ENCODE measurements at places on chromosomes 5 and 9.

- H3K36me3 ChIP-seq = no peaks in the 10 kb centered on the region
- no peak overlapping the region for H3K4me3 ChIP-seq
- no peak for DNase-seq
These were observed 412.7 kb downstream of the EFNA5 start for GRCh38 chr5:107257885-107258520.

DNA sequence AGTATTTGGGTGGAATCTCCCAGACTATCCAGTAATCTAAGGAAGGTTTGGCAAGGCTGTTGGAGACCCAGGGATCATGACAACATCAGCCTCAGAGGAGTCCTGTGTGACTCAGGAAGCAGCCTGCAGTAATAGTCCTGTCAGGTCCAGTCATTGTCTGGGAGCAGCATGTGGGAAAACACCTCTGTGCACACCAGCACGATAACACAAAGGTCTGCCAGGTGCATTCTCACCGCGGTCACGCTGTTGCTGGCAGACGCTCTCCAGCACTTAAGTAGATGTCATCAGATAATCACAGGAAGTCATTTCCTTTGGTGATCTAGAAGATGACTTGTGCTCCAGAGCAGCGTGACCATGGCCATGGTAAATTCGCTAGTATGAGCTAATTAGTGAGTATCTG is 99.2 kb upstream of the IQGAP2 start:
- H3K27ac ChIP-seq = no peak overlapping the region
- no peaks in the 10 kb centered on the region for H3K36me3 ChIP-seq
- no peaks in the 10 kb centered on the region for H3K27me3 ChIP-seq
- no peak overlapping the region for H3K4me3 ChIP-seq
- DNase-seq = no peak

- H3K4me1 ChIP-seq = no peaks in the 10 kb centered on the region
- H3K4me3 ChIP-seq = no peak overlapping the region
These were observed 28.9 kb downstream of the FAM151B start for GRCh38 chr5:80516826-80517225.

DNA sequence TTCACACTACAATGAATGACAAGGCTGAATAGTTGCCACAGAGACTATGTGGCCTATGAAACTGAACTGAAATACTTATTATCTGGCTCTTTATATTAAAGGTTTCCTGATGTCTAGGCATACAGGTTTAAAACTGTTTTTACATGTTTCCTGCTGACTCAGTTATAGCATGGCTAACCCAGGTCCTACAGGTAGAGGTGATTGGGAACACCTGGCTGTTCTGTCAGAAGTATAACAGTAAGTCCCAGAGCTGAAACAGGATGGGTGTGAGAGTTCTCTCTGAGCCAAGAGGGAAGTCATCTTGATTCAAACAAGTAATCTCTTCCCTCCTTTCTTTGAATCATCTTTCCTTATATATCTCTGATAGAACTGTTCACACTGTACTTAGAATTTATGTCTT is 4.9 kb upstream of the ADGRV1 start:
- no peak overlapping the region for H3K27ac ChIP-seq
- no peaks in the 10 kb centered on the region for H3K36me3 ChIP-seq
- no peak overlapping the region for H3K4me3 ChIP-seq
- no peak for DNase-seq

GRCh38 chr9:137195525-137196220 is 4.9 kb downstream of the TPRN start:
- no peaks in the 10 kb centered on the region for H3K27me3 ChIP-seq
- no peaks in the 10 kb centered on the region for H3K36me3 ChIP-seq
- H3K4me3 ChIP-seq = no peak overlapping the region
- no peak overlapping the region for H3K27ac ChIP-seq
- DNase-seq = no peak
- peaks cover 8% of the 10 kb centered on the region for H3K4me1 ChIP-seq

DNA sequence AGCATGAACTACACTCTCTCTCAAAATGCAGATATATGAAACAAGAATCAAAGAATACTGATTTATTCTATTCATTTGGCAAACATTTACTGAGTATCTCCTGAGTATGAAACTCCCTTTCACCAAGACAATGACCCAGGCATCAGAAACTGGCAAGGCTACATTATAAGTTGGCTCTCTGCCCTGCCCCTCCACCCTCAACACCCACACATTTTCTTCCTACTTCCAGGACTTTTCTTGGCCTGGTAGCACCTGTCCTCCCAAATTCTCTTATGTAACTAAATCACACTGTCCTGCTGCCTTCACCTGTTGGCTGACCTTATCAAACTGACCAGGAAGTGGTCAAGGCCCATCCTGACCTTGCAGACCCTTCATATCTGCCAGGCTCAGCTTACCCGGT is 3.5 kb downstream of the RASEF start:
- H3K4me1 ChIP-seq = no peaks in the 10 kb centered on the region
- no peak for DNase-seq
- H3K4me3 ChIP-seq = no peak overlapping the region
- no peaks in the 10 kb centered on the region for H3K36me3 ChIP-seq
- no peak overlapping the region for H3K27ac ChIP-seq

- no peaks in the 10 kb centered on the region for H3K27me3 ChIP-seq
These were observed 72.7 kb upstream of the IER5L start for GRCh38 chr9:129250786-129251185.

GRCh38 chr5:127330116-127330515 is 39.5 kb downstream of the MEGF10 start:
- no peak for DNase-seq
- H3K4me1 ChIP-seq = peaks cover 1% of the 10 kb centered on the region
- H3K27me3 ChIP-seq = no peaks in the 10 kb centered on the region
- no peaks in the 10 kb centered on the region for H3K36me3 ChIP-seq
- H3K4me3 ChIP-seq = no peak overlapping the region

DNA sequence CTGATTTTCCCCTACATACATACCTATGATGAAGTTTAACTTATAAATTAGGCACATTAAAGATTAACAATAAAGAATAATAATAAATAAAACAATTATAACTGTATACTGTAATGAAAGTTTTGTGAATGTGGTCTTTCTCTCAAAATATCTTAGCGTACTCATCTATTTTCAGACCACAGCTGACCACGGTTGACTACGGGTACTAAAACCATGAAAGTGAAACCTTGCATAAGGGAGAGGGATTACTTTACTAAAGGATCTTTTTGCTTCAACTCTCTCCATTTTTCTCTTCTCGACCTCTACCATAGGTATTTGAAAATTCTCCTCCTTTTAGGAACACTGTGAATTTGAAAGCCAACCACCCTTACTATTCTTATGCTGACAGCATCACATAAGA is 475.5 kb downstream of the CETN3 start:
- no peak for DNase-seq
- no peaks in the 10 kb centered on the region for H3K27me3 ChIP-seq
- H3K4me3 ChIP-seq = no peak overlapping the region
- H3K27ac ChIP-seq = no peak overlapping the region
- H3K4me1 ChIP-seq = no peaks in the 10 kb centered on the region

DNA sequence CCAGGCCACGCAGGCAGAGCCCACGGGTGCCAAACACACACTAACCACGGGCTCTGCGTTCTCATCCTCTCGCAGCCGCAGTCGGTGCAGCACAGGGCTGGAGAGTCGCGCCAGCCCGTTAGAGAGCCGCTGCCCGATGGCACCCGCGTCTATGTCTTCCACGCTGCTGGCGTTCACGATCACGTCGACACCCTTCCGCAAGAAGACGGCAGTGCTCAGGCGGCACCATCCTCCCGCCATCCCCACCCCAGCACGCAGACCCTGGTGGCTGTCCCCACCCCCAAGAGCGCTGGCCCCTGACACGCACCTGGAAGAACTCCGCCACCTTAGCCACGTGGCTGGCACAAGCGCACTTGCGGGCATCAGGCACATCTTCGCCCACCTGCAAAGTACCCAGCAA is 6.0 kb downstream of the DBN1 start:
- H3K27me3 ChIP-seq = no peaks in the 10 kb centered on the region
- H3K4me3 ChIP-seq = no peak overlapping the region
- H3K27ac ChIP-seq = no peak overlapping the region

DNA sequence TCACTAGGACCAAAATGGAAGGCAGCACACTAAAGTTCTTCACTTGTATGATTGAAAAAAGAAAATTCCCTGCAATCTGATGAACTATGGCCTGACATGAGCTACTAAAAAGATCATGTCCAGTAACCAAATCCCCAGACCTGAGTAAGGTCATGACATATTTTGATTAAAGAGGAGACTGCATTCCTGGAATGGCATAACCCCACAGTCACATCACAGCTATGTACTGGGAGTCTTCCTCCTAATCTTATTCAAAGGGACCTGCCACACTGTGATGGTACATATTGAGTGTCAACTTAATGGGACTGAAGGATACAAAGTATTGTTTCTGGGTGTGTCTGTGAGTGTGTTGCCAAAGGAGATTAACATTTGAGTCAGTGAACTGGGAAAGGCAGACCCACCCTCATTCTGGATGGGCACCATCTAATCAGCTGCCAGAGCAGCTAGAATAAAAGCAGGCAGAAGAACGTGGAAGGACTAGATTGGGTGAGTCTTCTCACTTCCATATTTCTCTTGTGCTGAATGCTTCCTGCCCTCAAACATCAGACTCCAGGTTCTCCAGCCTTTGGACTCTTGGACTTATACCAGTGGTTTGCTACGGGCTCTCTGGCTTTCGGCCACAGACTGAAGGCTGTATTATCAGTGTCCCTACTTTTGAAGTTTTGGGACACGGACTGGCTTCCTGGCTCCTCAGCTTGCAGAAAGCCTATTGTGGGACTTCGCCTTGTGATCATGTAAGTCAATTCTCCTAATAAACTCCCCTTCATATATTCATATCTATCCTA is 345.0 kb downstream of the TMEM38B start:
- H3K36me3 ChIP-seq = no peaks in the 10 kb centered on the region
- H3K27me3 ChIP-seq = no peaks in the 10 kb centered on the region
- DNase-seq = no peak

GRCh38 chr9:6887051-6887450 is 129.3 kb downstream of the KDM4C start:
- H3K27ac ChIP-seq = no peak overlapping the region
- H3K27me3 ChIP-seq = no peaks in the 10 kb centered on the region
- no peak for DNase-seq

GRCh38 chr5:95241161-95241560 is 43.7 kb downstream of the MCTP1 start:
- H3K4me3 ChIP-seq = no peak overlapping the region
- no peaks in the 10 kb centered on the region for H3K4me1 ChIP-seq
- DNase-seq = no peak
- H3K27ac ChIP-seq = no peak overlapping the region
- H3K36me3 ChIP-seq = no peaks in the 10 kb centered on the region
- H3K27me3 ChIP-seq = no peaks in the 10 kb centered on the region
